ENCODE measurements at places on chromosomes 2 and 18. TPM values are rescaled to one million over a fixed set of nuclear protein-coding genes. Genes with fewer than 3 reads are reported as not detected.

DNA sequence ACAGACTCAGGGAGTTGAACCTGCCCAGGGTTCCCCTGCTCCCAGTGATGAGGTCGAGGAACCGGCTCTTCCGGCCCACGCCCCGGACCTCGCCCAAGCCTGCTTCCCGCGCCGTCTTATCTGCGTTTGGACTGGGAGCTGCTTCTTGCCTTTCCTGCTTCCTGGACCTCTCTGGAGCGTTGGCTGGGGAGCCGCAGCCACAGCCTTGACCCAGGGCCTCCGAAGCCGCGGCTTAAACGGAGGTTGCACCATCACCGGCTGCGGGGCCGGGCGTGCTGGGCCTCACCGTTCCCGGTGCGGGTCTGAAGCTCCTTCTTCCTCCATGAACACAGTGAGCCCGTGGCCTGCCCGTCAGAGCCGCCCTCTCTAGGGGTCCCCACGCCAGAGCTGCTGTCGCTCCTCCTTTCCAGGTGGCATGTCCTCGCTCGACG, 13.3 kb downstream of the NTSR2 start:
- ATAC-seq: peak; percentile 78

- no peak for ATAC-seq
These were observed 146.6 kb downstream of the PIEZO2 start for GRCh38 chr18:11002796-11003195.

DNA sequence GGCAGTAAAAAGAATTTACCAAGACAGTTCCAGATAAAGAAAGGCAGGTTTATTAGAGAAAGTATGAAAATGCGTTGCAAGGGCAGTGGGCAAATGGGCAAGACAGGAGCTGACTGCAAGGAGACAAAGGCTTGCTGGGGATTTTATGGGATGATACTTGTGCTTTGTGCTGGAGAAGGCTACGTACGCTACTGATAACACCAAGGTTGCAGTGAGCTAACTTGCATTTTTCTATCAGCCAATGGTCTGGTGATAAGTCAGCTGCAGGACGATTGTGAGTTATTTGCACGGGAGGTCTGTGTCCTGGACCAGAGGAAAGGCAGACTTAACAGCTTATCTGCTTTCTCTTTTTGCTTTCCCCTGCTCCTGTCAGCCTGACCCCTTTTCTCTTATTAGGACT, 116.5 kb downstream of the PMS1 start:
- ATAC-seq: no peak

- ATAC-seq: no peak
These were observed 323.5 kb upstream of the TANK start for GRCh38 chr2:160836755-160837154.

GRCh38 chr18:65706646-65707045, 44.2 kb upstream of the CDH7 start:
- no peak for ATAC-seq

- ATAC-seq: no peak
These were observed 92.1 kb downstream of the LRRC30 start for GRCh38 chr18:7322817-7323485.

DNA sequence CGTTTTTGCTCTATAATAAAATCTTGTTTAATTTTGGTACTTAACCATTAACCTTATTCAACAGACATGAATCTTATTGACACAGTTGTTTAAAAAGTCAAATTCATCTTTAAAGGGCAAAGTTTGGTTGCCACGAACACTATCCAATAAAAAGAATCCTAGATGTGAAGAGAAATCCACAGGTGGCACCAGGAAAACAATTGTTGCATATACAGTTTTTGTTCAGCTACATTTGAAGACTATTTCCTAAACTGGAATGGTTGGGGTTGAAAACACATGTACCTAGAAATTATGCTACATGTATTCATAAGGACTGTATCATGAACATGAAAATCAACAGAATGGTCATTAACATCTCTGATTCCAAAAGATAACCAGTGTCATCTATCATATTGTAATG, 71.1 kb upstream of the GULP1 start:
- ATAC-seq: no peak

GRCh38 chr2:236790963-236791362, 221.3 kb downstream of the ACKR3 start:
- ATAC-seq: no peak

- no peak for ATAC-seq
These were observed 84.5 kb downstream of the INHBB start for GRCh38 chr2:120430501-120430830.

DNA sequence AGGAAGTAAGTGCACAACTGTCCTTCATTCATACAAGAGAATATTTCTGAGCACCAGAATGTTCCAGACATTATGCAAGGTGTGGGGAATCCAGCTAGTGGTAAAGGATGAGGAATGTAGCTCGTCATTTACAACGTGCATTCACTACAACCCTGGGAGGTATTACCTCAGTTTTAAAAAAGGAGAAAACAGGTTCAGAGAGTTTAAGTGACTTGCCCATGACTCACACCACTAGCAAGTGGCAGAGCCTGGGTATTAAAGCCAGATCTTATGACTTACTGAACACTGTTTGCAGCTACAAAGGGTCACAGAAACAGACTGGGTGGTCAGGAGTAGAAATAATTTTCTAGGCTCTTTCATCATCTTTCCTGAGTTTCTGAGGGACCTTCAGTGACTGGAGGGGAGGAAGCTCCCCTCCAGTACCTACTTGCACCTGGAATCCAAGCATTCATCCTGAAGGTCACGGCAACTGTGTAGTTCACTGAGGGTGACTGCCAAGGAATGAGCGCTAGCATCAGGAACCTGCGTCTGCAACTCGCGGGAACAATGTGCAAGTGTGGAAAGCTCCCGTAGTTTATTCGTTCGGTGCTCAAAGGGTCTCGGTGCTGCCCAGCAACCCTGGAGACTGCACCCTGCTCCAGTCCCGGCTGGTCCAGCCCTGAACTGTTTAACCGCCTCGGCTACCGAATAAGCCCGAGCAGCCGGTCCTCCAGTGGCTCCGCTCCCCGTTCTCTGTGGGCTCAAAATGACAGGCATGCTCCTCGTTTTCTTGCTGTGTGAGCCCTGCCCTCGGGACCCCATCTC, 647 bp downstream of the CCDC121 start:
- ATAC-seq: peak; percentile 89

GRCh38 chr2:16104315-16104948, 164.1 kb downstream of the MYCN start:
- no peak for ATAC-seq

- ATAC-seq: no peak
These were observed 64.3 kb upstream of the ACSL3 start for GRCh38 chr2:222796413-222797103.

DNA sequence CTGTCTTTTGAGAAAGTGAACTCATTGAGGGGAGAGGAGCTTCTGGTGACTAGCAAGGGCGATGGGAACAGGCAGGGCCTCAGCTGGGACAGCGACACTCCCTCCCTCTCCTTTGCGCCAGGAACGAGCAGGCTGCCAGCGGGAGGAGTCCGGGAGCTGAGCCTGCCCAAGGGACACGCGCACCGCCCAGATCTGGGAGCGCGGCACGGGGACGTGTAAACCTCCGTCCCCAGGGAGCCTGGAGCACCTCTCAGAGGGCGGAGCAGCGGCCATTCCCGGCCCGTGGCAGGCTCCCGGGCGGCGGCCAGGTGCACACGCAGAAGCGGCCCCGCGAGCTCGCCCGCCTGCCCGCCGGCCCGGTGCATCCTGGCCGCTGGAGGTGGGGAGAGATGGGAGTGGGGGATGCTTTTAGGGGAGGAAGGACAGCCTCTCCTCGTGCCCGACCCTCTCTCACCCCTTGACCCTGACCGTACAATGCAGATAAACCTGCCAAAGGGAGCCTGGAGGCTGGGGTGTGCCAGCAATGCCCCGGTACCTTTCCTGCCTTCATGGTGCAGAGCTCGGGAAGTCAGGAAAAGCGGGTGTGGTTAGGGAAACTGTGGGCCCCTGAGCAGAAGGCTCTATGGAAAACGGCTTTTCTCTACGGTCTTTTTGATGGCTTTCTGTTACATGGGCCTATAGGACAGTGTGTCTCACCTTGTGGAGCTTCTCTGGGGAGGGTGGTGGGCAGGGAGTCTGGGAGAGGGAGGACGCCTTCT, 2.2 kb downstream of the AQP4 start:
- peak; percentile 80 for ATAC-seq

GRCh38 chr2:166610913-166611305, 116.9 kb upstream of the SCN7A start:
- no peak for ATAC-seq

- ATAC-seq: no peak
These were observed 1.1 kb downstream of the EVA1A start for GRCh38 chr2:75559680-75560021.

- ATAC-seq: no peak
These were observed 61.4 kb upstream of the LGALSL start for GRCh38 chr2:64392529-64392928.

DNA sequence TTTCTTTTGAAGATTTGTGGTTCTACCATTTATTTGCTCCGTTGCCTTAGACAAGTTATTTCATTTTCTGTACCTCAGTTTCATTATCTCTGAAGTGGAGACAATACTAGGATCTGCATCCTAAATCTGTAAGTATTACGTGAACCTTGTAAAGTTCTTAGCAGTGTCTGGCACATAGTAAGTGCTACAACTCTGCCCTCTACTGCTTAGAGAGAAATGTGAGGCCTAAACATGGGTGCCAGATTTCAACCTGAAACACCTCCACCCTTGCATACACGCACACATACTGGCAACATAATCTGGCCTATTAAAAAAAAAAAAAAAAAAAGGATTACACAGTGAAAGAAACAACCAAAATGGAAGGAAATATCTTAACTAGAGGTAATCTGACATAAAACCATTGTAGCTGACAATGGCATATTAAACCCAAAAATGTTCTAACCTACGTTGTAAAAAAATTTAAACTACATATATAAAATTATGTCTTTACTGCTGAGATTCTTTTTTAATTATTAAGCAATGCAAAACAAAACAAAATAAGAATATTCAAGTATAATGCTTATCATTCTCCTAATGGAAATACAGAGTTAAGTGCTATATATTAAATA, 132.6 kb downstream of the MAP2 start:
- peak; percentile 70 for ATAC-seq

- ATAC-seq: no peak
These were observed 171.8 kb downstream of the CDH2 start for GRCh38 chr18:28005164-28005563.

DNA sequence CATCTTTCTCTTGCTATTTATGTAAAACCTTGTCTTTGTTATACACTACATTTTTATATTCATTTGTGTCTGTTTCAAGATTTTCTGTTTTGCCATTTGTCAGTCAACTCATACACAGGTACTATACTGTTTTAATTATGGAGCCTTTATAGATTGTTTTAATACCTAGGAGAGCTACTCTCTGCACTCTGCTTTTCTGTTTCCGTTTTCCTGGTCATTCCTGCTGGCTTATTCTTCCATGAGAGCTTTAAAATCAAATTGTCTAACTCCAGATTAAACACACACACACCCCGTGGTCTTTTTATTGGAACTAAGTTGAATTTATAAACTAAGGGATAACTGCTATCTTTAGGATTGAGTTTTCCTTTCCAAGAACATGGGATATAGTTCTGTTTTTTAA, 161.2 kb downstream of the RTN4 start:
- ATAC-seq: no peak

GRCh38 chr2:71831193-71831577, 316.5 kb downstream of the CYP26B1 start:
- ATAC-seq: no peak

- no peak for ATAC-seq
These were observed 108.3 kb downstream of the ATL2 start for GRCh38 chr2:38268691-38269327.

DNA sequence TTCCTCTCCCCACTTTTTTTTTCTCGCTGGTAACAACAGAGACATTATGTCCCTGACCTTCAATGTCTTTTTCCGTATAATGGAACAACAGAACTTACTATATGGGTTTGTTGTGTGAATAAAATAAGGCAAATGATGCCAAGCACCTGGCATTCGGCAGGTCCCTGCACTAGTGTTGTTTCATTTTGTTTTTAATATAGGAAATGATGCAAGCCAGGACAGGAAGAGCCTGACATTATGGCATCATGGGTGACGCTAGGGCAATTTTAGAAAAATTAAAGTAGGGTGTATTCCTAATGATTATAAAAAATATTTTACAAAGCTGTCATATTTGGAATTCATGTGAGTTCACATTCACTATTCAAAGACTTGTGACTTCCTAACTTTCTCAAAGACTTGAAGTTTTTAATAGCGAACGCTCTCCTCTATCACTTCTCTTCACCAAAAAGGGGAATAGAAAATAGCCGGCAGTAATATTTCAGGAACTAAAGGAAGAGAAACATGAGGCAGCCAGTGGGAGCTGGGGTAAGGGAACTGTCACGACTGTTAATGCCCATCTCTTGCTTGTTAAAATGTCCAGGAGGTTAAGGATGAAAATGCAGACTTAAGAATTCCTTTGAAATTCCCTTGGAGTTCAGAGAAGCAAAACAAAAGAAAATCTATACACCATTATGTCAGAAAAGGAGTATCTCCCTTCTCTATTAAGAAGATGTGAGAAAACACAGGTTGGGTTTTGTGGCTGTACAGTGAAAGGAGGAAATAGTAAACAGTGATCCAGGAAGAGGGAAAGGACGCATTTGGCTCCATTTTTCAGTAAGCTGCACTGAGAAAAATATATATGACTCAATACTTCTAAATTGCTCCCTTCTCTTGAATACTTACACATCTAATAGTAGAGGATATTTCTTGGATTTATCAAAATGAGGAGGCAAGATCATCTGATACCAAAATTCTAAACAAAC, 60.2 kb downstream of the DPP4 start:
- ATAC-seq: no peak

GRCh38 chr2:177484180-177484795, 91.7 kb downstream of the AGPS start:
- ATAC-seq: no peak

DNA sequence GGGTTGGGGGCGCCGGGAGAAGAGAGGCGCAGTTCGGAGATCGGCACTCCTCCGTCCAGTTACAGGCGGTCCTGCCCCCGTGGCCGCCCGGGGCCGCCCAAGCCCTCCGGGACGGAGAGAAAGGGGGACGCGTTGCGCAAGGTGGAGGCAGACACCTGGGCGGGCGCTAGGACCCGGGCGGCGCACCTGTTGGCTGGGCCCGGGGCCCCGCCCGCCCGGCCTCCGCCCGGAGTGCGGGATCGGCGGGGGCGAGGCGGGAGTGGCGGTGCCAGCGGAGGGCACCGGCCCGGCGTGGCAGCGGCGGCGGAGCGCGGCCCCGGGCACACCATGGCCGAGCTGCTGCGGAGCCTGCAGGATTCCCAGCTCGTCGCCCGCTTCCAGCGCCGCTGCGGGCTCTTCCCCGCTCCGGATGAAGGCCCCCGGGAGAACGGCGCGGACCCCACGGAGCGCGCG, at the start of gene SGPP2:
SGPP2 (plus strand) TSS at position 268 of the 453 bp plus-strand sequence; CDS start at position 328, 60 bp downstream.
- ATAC-seq: peak; percentile 81

The RAPH1 gene
- total RNA-seq: 27.7 TPM

The BOLL gene
- total RNA-seq: not detected

The NUP35 gene
- 14.2 TPM for total RNA-seq

The APCDD1 gene
- total RNA-seq: 42.2 TPM

The LYG1 gene
- 0.20 TPM for total RNA-seq

The TUBA4B gene
- not detected for total RNA-seq

The LRRTM1 gene
- total RNA-seq: not detected

The CNTNAP5 gene
- not detected for total RNA-seq

The FAM237A gene
- total RNA-seq: not detected
